Endodermal cell (in vitro differentiated cells): ENCODE measurements at places on chromosomes 2 and 18. TPM values are rescaled to one million over a fixed set of nuclear protein-coding genes. Genes with fewer than 3 reads are reported as not detected.

GPR35 gene
- total RNA-seq: 0.21 to 1.1 TPM (median 0.71 TPM) in 3 replicates

- DNase-seq: no peak
Measured at GRCh38 chr2:8458503-8459459, 223.1 kb upstream of the ID2 start.

TMEFF2 gene
- 0.09 and 0.29 TPM in 2 replicates for total RNA-seq

ALKAL2 gene
- total RNA-seq: 0.53 to 1.2 TPM (median 0.53 TPM) in 3 replicates

- DNase-seq: no peak
Measured at GRCh38 chr18:55088000-55088401, 128.7 kb upstream of the CCDC68 start.

TMEM169 gene
- 0.63 and 1.1 TPM in 2 replicates for total RNA-seq
